ENCODE measurements at places on chromosomes 13 and 19.

GRCh38 chr13:28620011-28620830 lies 38.7 kb upstream of the POMP start:
- no peak for DNase-seq

GRCh38 chr13:60689571-60689970 lies 292.6 kb downstream of the TDRD3 start:
- DNase-seq, result no peak

- DNase-seq, result no peak
Measured at GRCh38 chr19:47260476-47260875, 4.2 kb downstream of the CCDC9 start.

GRCh38 chr13:108402850-108403249 lies 133.3 kb downstream of the TNFSF13B start:
- no peak for DNase-seq

- DNase-seq, result no peak
Measured at GRCh38 chr19:39915101-39915847, 19.2 kb downstream of the FCGBP start.

DNA sequence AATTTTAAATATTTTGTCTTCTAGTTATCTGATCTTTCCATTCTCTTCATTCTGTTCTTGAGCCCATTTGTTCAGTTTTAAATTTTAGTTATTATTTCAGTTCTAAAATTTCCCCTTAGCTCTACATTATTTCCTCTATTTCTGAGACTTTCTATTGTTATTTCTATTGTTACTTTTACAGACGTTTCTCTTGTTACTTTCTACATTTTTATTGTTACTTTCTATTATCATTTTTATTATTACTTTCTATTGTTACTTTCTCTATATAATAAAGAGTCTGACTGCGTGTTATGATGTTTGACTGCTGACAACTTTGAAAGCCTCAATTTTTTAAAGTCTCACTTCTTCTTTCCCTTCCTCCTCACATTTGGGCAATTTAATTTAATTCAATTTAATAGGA lies 915.7 kb upstream of the PCDH20 start:
- DNase-seq, result no peak
